ENCODE measurements at places on chromosomes 11 and 22. TPM values are rescaled to one million over a fixed set of nuclear protein-coding genes. Genes with fewer than 3 reads are reported as not detected.

DNA sequence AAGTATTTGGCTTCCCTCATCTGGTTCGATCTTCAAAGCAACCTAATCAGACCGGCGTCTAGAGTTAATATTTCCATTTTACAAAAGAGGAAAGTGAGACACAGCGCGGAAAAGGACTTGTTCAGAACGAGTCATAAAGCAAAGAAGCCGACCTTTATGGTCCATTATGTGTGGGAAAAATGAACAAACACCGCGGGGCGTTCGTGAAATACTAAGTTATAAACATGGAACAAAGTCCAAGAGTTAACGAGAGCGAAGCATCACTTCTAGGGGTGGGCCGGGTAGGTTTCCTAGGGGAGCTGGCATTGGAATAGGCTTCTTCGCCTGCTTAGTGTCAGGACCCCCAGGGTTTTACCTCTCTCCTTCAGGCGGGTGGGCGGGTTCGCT is 575 bp downstream of the DUSP18 start:
- no peak overlapping the region for H3K27ac ChIP-seq
- DNase-seq, result no peak
- H3K27me3 ChIP-seq, result peaks cover 14% of the 10 kb centered on the region
- no peaks in the 10 kb centered on the region for H3K4me1 ChIP-seq
- peak overlapping the region; percentile 85 for H3K4me3 ChIP-seq

GRCh38 chr11:11895672-11896071 is 53.9 kb downstream of the USP47 start:
- H3K36me3 ChIP-seq, result peaks cover 31% of the 10 kb centered on the region
- DNase-seq, result no peak
- no peaks in the 10 kb centered on the region for H3K27me3 ChIP-seq

DNA sequence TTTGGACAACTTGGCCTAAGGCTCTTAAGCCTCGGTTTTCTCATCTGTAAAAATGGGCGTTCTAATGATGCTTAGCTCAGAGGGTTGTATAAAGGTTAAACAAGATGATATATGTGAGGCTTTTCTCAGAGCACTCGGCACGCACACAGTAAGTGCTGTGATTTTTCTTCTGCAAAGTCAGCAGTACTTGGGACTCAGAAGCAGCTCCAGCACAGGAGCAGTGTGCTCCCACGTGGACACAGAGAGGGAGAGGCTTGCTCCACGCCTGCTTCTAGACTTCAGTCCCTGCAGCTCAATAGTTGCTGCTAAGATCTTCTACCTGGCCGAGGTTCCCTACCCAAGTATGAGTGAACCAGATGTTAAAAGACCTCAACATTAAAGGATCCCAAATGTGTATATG is 39.9 kb upstream of the PHF21A start:
- no peaks in the 10 kb centered on the region for H3K36me3 ChIP-seq
- no peak overlapping the region for H3K27ac ChIP-seq
- no peaks in the 10 kb centered on the region for H3K27me3 ChIP-seq
- H3K4me3 ChIP-seq, result no peak overlapping the region

Gene OR5P2
- total RNA-seq, result 5.8 TPM

Gene APOA1
- total RNA-seq, result 91.8 TPM

Measured in endodermal cell (in vitro differentiated cells).